ENCODE measurements at places on chromosomes 11 and 22.

DNA sequence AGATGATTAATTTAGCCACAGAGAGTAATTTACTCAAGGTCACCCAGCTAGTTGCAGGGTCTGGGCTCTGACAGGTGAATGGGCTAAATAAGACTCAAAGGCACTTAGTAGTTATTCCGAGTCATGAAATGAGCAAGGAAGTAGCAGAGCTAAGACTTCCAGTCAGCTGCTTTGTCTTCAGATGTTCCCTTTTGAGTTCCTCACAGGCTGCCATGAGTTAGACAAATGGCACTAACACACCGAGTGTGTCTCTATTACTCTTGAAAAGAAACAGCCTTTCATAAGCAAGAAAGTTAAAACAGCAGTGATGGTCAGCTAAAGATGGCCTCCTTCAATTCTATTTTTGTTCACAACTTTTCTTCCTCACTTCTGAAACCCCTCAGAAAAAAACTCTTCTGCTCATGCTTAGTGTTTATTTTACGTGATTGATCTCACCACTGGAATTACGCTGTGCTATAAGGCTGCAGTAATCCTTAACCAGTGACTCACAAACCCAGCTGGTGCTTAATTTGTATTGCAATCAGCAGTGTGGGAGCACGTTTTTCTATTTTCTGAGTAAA lies 389.1 kb downstream of the AASDHPPT start:
- no peak for DNase-seq

- no peak for DNase-seq
Observed at GRCh38 chr11:71165771-71166170, 86.6 kb downstream of the SHANK2 start.

GRCh38 chr11:76008474-76008873 lies 193.5 kb downstream of the UVRAG start:
- no peak for DNase-seq

DNA sequence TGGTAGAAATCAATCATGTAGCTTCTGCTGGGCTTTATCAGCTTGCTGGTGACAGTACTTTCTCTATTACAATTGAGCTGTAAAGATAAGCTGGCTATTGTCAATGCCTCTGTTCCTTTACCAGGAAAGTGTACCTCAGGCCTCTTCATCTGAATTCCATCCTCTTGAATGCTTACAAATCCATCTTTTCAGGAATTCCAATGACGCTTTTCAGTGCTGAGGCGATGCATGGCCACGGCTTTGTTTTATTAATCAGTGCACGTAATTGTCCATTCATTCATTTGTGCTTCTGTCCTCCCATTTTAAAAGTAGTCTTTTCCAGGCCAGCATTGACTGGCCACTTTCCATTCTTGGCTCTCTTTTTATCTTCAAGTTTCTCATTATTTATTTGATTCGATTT lies 202.0 kb downstream of the PGR start:
- no peak for DNase-seq

GRCh38 chr11:79471071-79471844 lies 30.4 kb upstream of the TENM4 start:
- no peak for DNase-seq

GRCh38 chr11:108035690-108036089 lies 27.0 kb downstream of the CUL5 start:
- peak; percentile 20 for DNase-seq

- DNase-seq: no peak
Observed at GRCh38 chr11:134758342-134758931, 346.4 kb upstream of the B3GAT1 start.

DNA sequence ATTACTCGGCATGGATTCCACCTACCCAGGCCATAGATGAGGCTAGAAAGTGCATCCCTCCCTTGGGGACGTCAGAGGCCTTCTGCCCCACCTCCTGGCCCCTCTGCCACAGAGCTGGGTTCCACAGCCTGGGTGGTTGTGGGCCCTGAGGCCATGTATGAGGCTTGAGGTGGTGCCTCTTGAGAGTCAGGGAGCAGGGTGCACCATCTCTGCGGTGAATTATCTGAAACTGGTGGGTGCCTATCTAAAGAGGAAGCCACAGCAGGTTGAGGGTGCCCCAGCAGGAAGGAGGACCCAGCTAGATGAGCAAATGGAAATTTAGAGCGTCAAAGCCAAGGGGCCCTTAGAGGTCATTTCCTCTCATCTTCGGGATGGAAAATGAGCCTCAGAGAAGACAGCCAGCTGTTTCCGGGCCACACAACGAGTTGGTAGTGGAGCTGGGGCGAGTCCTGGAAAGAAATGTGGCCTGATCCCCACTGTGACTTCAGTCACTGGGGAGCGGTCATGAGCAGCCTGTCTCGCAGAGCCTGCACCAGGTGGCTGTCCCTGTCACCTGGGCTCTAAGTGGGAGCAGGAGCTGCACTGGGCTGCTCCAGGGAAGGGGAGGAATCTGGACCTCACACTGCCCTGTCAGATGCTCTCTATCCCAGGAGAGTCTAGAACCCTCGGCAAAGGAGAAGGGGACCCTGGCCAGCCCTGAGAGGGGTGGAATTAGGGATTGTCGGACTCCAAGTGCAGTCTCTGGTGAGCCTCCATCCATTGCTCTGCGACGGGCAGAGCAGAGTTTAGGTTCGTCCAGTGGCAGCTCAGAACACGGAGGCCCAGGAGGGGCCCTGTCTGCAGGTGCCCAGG lies 7.3 kb downstream of the ADORA2A start:
- no peak for DNase-seq
